IPS-NIHi11 (cell line): ENCODE measurements at places on chromosomes 4 and X.

DNA sequence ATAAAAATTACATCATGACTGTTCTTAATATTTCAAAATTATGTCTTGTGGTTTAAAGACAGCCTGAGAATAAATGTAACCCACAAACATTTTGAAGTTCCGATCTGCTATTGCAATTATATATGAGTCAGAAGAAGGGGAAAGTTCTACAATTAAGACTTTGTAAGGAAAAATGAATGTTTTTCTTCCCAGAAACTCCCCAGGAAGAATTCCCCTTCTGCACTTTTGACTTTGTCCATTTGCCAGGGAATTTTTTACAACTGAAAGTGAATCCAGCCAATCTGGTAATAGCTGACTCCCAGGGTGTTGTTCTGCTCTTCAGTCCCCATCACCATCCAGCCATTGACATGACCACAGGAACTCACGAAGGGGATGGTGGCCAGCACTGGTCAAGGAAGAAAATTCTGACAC is 61.6 kb upstream of the NOCT start:
- DNase-seq: no peak

- no peak for DNase-seq
Measured at GRCh38 chr4:70133473-70133872, 20.6 kb upstream of the PRR27 start.

DNA sequence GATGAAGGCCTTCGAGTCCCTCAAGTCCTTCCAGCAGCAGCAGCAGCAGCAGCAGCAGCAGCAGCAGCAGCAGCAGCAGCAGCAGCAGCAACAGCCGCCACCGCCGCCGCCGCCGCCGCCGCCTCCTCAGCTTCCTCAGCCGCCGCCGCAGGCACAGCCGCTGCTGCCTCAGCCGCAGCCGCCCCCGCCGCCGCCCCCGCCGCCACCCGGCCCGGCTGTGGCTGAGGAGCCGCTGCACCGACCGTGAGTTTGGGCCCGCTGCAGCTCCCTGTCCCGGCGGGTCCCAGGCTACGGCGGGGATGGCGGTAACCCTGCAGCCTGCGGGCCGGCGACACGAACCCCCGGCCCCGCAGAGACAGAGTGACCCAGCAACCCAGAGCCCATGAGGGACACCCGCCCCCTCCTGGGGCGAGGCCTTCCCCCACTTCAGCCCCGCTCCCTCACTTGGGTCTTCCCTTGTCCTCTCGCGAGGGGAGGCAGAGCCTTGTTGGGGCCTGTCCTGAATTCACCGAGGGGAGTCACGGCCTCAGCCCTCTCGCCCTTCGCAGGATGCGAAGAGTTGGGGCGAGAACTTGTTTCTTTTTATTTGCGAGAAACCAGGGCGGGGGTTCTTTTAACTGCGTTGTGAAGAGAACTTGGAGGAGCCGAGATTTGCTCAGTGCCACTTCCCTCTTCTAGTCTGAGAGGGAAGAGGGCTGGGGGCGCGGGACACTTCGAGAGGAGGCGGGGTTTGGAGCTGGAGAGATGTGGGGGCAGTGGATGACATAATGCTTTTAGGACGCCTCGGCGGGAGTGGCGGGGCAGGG is 568 bp downstream of the HTT start:
- peak; percentile 72 for DNase-seq

DNA sequence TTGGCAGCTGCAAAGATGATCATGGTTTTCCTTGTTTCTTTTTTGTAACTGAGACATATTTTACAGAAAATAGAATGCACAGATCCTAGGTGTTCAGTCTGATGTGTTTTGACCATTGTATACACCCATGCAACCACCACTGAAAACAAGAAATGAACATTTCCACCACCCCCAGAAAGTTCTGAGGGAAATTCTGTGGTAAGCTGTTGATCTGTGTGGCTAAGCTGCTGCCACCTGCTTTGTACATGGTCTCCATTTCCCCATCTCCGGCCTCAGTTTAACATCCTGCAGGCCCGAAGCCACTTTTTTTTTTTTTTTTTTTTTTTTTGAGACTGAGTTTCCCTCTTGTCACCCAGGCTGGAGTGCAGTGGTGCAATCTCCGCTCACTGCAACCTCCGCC is 65.3 kb downstream of the NYX start:
- no peak for DNase-seq

- no peak for DNase-seq
Measured at GRCh38 chr4:183411291-183411861, 33.1 kb upstream of the CDKN2AIP start.

GRCh38 chr4:93243262-93243661 is 585.3 kb upstream of the ATOH1 start:
- DNase-seq: no peak

DNA sequence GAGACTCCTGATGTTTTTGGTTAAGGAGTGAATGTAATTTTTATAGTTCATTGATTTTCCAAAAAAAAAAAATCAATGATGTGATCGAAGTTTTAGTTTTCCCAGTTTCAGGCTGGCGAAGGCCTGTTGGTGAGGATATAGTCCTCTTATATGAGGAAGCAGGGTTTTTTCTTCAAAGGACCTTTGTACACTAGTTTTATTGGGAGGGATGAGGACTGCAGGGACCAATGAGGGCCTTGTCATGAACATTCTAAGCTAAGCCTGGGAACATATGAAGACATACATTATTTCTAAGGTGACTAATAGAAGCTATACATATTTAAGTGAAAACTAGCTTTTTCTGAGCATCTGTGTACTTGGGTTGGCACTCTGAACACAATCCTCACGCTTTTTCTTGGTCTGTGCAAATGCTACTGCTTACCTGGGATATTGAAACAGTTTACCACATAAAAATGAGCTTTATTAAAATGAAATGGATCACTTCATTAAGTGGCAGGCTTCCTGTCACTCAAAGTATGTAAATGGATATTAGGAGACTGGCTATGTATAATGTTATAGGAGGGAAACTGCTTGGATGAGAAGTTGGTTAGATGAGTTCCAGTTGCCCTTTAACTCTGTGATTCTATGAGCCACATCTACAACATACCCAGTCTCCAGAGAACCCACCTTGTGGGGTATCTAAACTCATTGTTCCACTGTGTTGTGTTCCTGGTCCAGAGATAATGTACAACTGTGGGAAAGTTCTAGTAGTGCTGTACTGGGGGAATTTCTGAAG is 43.5 kb downstream of the SLC4A4 start:
- no peak for DNase-seq

DNA sequence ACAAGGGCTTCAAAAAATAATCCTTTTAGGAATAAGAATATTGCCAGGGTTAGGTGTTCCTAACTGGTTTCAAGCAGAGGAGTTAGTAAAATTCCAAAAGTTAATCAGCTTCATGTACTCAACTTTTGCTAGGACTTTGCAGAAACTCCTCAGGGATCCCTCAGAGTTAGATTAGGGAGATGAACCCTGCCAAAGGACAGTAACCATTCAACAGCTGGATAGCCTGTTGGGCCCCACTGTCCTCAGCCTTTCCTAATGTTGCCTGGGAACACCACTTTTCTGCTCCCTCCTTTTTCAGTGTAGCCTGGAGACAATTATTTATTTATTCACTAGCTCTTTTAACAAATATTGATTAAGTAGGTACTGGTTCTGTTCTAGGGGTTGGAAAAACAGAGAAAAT is 53.8 kb downstream of the NFKB1 start:
- no peak for DNase-seq

DNA sequence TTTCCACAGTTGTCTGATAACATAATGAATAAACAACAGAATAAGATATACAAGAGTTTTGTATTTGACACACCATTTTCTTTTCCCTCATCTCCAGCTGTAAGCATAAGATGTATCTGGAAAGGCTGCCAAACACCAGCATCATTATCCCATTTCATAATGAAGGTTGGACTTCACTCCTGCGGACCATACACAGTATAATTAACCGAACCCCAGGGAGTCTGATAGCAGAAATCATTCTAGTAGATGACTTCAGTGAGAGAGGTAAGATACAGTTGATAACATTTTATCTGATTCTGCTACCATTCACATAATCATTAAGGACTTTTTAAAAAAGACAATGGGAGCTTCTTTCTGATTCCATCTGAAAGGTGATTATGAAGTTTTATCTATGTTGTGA is 535.2 kb downstream of the GALNTL6 start:
- DNase-seq: no peak

- DNase-seq: no peak
Measured at GRCh38 chrX:87890437-87890836, 372.8 kb downstream of the KLHL4 start.

- no peak for DNase-seq
Measured at GRCh38 chrX:26613956-26614355, 398.0 kb downstream of the MAGEB5 start.

DNA sequence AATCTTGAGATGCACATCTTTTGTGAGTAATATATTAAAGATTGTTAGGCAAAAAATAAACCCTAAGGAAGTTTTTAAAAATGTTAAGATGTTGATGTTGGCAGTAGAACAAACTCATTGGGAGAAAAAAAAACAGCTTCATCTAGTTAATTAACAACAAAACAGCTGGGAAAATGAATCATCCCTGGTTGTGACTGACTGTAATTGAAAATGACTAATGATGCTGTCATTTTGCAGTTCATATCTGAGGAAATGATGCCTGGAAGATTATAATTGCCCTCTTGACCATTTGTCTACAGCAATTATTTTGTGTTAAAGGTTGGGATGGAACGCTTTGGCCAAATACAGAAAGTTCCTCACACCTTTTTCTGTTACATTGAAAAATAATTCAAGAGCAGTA is 760.4 kb upstream of the FTHL17 start:
- no peak for DNase-seq

DNA sequence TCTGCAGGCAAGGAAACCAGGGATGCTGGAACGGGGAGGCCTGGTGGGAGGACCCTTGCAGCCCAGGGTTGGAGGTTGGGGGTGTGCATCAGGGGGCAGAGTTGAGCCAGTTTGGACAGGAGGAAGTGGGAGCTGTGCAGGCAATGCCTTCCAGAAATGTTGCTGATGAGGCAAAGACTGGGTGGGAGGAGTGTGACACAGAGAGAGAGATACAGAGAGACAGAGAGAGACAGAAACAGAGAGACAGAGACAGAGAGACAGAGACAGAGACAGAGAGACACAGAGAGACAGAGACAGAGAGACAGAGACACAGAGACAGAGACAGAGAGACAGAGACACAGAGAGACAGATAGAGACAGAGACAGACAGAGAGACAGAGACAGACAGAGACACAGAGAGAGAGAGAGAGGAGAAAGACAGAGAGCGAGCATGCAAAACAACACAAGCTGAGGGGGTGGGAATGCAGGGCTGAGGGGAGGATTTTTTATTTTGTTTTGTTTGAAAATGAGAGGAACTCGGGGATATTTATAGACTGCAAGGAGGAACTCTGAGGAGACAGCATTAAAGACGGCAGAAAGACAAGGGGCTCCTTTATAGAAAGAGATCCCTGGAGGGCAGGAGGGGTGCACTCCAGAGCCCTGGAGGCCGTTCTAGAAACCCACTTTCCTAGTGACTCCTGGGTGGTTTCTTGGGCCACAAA is 1.9 kb upstream of the HAUS3 start:
- DNase-seq: no peak

- no peak for DNase-seq
Measured at GRCh38 chr4:53929311-53929710, 135.1 kb downstream of the CHIC2 start.

DNA sequence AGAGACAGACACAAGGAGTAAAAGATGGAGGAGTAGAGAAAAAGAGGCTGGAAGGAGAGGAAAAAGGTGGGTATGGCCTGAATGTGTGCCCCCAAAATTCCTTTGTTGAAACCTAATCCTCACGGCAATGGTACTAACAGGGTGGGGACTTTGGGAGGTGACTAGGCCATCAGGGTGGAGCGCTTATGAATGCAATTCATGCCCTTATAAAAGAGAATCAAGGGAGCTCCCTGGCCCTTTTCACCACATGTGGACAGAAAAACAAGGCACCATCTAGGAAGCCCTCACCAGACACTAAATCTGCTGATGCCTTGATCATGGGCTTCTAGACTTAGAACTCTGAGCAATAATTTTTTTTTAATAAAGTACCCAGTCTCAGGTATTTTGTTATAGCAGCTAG is 255.1 kb downstream of the NPFFR2 start:
- DNase-seq: no peak

- DNase-seq: no peak
Measured at GRCh38 chr4:39873823-39874222, 103.9 kb downstream of the PDS5A start.

- no peak for DNase-seq
Measured at GRCh38 chrX:33062041-33062440, 149.3 kb downstream of the DMD start.

GRCh38 chr4:108336076-108336475 is 167.3 kb upstream of the LEF1 start:
- no peak for DNase-seq

DNA sequence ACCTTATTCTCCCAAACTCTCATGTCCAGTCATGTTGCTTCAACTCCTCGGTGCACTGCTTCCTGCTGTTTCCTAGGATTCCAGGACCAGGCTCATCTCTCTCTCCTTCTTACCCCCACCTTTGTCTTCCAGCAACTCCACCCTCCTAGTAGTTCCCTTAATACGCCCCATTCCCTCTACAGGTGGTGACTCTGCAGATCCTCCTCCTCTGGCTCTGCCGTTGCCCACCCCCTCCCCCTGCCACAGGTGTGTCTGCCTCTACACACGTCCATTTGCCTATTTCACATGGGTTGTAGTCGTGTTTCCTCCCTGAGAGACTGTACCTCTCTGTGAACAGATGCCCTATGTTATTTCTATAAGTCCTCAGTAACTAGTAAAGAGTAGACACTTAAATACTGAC is 32.4 kb downstream of the CDS1 start:
- no peak for DNase-seq

DNA sequence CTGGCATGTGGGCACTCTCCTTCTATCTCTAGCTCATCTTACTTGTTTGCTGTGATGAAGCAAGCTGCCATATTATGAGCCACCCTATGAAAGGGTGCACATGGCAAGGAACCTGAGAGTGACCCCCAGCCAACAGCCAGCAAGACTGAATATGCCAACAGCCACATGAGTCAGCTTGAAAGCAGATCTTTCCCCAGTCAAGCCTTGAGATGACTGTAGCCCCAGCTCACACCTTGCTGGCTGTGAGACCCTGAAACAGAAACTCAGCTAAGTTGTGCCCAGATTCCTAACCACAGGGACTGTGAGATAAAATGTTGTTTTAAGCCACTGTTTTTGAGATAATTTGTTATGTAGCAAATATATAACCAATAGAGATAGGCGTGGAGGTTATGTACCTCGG is 36.2 kb downstream of the KDM5C start:
- no peak for DNase-seq

DNA sequence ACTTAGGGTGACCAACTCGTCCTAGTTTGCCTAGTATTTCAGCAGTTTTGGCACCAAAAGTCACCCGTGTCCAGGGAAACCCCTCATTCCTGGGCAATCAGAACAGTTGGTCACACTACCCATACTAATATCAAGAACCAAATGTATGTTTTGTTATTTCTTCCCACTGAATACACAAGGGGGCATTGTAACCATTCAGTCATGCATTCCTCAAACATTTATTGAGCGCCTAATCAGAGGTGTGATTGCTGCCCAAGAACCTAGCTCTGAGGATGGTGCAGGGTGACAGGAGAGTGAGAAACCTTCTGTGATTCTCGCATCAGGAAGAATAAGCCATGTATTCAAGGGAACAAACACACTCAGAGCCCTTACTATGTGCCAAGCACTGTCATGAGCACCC is 69.8 kb upstream of the RAI2 start:
- no peak for DNase-seq

GRCh38 chrX:38494239-38494823 is 67.0 kb upstream of the TSPAN7 start:
- no peak for DNase-seq
